Subcutaneous preadipocyte (primary cell): ENCODE measurements at places on chromosomes 16 and 17. TPM values are rescaled to one million over a fixed set of nuclear protein-coding genes. Genes with fewer than 3 reads are reported as not detected.

The JPH3 gene
- total RNA-seq, result not detected in 2 replicates

The C17orf113 gene
- total RNA-seq, result under 0.01 and 0.37 TPM in 2 replicates

The PRSS22 gene
- not detected in 2 replicates for total RNA-seq

The TSR3 gene
- 48.9 and 52.9 TPM in 2 replicates for total RNA-seq

The EVI2A gene
- 6.5 and 14.0 TPM in 2 replicates for total RNA-seq

The LGALS9B gene
- total RNA-seq, result not detected in 2 replicates

The ABCC11 gene
- total RNA-seq, result under 0.01 and 0.39 TPM in 2 replicates

The CACNG5 gene
- total RNA-seq, result not detected in 2 replicates

The RNPS1 gene
- 81.6 and 118 TPM in 2 replicates for total RNA-seq

The ITGA2B gene
- total RNA-seq, result under 0.01 TPM in 1 of 2 replicates, not detected in the other

The CLEC10A gene
- total RNA-seq, result not detected in 2 replicates

The HS3ST4 gene
- not detected in 2 replicates for total RNA-seq

The CHRNE gene
- 0.37 TPM in 1 of 2 replicates, not detected in the other for total RNA-seq

The ITGAE gene
- total RNA-seq, result 7.0 and 9.8 TPM in 2 replicates

The CFAP97D1 gene
- under 0.01 TPM in 2 replicates for total RNA-seq

The SNX20 gene
- not detected in 2 replicates for total RNA-seq

The PRAC2 gene
- total RNA-seq, result not detected in 2 replicates

The CCDC154 gene
- total RNA-seq, result under 0.01 and 0.20 TPM in 2 replicates

The ASGR2 gene
- not detected in 2 replicates for total RNA-seq

The SMIM22 gene
- total RNA-seq, result not detected in 2 replicates

The KRTAP3-2 gene
- total RNA-seq, result not detected in 2 replicates

The HAP1 gene
- total RNA-seq, result not detected in 2 replicates

The SHBG gene
- 0.37 and 0.39 TPM in 2 replicates for total RNA-seq

The CSNK2A2 gene
- 29.8 and 32.5 TPM in 2 replicates for total RNA-seq

The SEPTIN1 gene
- total RNA-seq, result 0.20 TPM in 1 of 2 replicates, not detected in the other

The CDRT15 gene
- total RNA-seq, result not detected in 2 replicates

The RPUSD1 gene
- total RNA-seq, result 27.2 and 29.1 TPM in 2 replicates
